ENCODE measurements at places on chromosomes 5 and 9.

- DNase-seq, result no peak
Measured at GRCh38 chr9:126399251-126399650, 72.6 kb downstream of the MVB12B start.

DNA sequence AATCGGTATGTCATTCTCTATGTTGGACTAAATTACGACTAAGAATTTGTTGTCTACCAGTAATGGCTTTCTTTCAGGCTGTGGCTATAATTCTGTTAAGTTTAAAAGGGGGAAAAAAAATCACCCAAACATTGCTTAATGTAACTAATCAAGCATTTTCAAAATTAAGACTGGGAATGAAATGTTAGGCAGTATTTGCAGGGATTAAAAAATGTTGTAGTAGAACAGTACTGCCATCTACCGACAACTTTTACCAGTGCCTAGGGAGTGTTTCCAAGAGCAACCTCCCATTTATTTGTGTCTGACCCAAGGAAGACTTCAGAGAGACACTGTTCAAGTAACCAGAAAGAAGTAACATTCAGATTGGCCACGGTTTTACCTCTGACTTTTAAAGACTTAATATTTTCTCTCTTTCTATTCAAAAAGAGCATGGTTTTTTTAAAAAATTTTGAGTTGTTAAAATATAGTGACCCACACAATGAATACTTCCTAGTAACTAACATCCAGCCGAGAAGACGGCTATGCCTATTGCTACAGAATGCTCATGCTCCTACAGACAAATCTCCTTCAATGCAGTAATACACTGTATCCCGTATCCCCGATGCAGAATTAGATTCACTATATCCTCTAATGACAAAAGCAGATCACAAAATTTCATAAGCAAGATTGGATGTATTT, 92.4 kb downstream of the ARL15 start:
- DNase-seq, result peak; percentile 16

- no peak for DNase-seq
Measured at GRCh38 chr5:61200582-61201155, 38.4 kb upstream of the SMIM15 start.

DNA sequence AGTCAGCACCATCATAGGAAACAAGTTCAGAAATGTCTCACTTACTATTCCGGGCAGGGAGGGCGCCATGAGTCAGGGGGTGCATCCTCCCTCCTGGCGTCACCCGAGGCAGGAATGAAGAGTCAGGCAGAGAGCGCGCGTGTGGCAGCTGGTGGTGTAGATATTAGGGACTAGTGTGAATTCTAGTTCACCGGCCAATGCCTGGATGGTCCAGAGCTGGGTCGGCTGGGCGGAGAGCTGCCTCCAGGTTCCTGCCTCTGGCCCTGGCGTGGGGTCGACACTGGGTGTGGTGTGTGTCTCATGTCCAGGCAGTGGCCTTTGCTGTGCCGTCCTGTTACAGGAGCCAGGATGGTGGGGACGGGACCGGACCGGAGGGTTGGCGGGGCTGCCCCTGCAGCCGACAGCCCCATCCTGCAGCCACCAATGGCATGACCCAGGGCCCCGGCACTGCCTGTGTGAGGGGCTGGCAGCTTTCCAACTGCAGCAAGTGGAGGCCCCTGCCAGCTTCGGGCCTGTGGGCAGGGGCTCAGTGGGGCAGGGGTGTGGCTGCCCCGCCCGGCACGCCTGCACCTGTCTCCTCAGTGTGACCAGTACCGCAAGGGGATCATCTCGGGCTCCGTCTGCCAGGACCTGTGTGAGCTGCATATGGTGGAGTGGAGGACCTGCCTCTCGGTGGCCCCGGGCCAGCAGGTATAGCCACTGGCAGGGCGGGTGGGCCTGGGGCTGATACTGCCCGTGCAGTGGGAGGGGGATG, 9.1 kb downstream of the DIPK1B start:
- no peak for DNase-seq

GRCh38 chr9:33843312-33843961, 26.5 kb downstream of the UBE2R2 start:
- DNase-seq, result no peak

GRCh38 chr5:34675857-34676256, 19.7 kb downstream of the RAI14 start:
- no peak for DNase-seq

All from DMS153 (cell line).